ENCODE measurements at places on chromosomes 2 and 18.

- no peak for DNase-seq
These were observed 85.4 kb downstream of the NCKAP1 start for GRCh38 chr2:182952741-182953450.

DNA sequence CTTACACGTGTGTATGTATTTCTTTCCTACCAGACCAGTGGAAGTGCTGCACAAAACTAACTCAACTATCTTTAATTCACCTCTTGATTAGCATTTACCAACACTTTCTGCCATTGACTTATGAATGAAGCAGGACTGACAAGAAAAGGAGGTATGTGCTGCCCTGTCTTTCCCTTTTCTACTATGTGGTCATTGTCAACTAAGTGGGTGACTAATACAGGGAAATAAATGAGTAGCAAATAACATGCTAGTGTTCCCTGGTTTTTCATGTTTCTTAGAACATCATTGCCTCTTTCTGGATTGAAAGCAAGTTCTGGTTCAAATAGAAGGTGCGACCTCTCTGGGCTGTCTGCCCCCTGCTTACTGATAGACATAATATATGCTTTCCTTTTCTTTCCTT lies 58.0 kb downstream of the LINC00305 start:
- DNase-seq, result no peak

- DNase-seq, result peak; percentile 60
These were observed 687 bp downstream of the CTDP1 start for GRCh38 chr18:79680100-79680879.

DNA sequence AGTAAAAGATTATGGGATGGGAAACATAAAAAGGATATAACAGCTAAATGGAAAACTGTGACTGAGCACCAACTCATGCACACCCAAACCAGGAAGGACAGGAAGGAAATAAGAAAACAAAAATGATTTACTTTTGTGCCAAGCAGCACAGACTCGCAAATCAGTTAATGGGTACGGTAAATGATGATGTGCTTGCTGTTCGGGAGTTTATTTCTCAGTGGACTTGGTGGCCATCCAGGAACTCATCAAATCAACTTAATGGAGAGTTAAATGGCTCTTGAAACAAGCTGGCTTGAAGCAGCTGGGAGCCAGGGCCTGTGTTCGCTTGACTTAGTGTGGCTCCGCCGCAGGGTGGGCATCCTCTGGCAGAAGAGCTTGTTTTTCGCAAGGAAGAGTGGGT lies 36.2 kb downstream of the MTCL1 start:
- DNase-seq, result no peak

- DNase-seq, result no peak
These were observed 156.1 kb downstream of the MYT1L start for GRCh38 chr2:2174956-2175355.

GRCh38 chr2:31957354-31958139 lies 53.3 kb downstream of the MEMO1 start:
- DNase-seq, result no peak

DNA sequence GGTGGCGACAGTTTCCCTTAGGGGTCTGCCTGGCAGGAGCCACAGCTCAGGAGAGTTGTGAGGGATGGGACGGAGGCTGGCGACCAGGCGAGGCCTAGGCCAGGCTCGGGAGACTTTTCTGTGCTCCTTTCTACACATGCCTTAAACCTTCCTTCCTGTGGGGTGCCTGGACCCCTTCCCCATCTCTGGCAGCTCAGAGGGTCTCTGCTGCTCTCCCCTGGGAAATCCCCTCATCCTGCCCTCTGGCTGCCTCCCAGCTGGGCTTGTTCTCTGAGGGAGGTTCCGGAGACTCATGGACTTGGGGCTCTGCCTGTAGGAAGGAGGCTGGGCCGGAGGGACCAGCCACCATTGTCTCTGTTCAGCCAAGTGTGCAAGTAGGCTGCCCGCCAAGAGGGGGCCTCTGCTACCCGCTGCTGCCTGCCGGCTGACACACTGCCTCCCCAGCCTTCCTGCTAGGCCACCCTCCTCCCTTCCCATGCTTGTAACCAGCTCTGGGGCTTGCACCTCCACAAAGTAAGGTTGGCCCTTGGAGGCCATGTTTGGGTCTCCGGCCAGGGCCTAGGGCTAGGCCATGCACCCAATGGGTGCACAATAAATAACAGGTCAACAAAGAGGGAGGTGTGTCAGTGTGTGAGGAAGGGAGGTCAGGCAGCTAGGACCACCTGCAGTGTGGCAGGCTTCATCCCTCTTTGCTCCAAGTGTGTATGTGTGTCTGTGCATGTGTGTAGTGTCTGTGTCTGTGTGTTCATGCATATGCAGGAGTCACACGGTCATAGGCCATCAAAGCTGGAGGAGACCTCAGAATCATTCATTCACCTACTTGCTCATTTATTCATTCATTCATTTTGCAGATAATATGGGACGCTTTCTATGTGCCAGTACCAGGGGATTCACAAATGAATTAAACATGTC lies 28.8 kb downstream of the PSD4 start:
- no peak for DNase-seq

DNA sequence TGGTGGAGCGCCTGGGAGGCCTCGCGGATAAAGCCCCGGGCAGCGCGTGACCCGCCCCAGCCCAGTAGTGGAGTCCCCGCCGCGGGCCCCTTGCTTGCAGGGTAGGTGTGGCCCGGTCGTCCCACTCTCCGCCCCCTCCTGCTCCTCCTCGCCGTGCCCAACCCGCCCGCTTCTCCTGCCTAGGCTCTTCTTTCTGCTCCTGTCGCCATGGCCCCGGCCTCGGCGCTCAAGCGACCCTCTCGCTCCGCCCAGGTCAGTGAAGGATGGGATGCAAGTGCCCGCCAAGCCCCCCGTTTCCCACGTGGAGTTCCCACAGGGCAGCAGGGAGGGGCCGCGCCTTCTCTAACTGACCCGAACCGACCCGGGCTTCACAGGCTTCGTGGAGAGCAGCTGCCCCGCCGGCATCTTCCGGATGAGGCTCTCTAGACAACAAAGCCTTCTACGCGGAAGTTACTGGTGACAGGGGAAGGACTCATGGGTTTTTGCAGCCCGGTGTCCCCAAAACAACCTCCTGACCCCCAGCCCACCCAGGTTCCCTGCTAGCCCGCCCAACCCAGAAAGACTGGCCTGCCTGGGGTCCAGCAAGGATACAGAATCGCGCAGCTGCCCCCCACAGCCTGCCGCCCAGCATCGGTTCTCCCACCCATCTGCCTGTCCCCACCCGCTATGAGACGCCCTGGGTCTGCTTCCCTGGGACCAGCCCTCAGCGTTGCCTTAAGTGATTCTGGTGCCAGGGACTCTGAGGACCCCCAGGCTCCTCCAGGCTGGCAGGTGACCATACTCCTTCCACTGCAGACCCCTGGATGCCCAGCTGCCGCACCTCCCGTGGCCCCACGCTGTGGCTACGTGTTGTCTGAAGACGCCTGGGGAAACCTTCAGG lies 32.8 kb downstream of the TTC32 start:
- DNase-seq, result peak; percentile 39
